Epithelial cell of esophagus (primary cell): ENCODE measurements at places on chromosomes 11 and 22.

DNA sequence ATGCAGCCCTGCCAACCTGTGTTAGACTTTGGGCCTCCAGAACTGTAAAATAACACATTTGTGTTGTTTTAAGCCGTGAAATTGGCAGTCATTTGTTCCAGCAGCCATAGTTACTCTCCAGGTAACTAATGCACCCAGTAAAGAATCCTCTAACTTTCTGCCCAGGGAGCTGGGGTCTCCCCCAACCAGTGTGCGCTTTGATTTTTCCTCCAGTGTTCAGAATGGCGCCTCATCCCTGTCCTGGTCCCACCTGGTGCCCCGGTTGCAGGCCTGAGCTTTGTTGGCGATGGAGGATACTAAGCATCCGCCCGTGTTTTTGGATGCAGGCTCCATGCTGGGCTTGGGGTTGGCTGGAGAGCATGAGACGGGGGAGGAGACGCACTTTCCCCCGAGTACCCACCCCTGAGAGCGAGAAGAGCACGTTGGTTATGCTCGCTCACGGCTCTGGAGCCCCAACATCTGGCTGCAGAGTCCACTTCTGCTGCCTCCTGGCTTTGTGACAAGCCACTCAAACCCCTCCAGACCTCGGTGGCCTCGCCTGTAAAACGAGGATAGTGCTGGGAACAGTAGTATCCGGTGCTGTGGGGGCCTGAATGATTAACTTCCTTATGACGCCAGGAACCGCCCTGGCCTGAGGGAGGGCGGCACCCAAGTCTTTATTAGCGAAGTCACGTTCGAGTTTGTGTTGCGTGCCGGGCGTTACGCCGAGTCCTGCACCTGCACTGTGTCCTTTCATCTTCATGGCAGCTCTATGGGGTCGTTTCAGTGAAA, 25.8 kb downstream of the MRGPRD start:
- peak; percentile 16 for DNase-seq

DNA sequence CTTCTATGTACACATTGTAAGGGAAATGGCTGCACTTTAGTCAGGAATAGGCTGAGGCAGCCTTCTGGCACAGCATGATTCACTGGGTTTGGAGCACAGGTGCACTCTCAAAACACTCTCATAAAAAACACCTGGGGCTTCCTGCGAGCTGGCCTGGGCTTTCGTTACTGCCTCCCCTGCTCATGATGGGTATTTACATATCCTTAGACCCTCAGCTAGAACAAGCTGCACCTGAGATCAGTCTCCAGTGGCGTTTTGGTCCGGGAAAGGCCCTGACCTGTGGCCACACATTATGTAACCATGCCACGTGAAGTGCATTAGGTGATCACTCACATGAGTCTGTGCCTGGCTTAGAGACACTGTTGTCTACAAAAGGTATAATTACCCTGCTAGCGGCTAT, 321.7 kb downstream of the TMEM135 start:
- no peak for DNase-seq

- DNase-seq = no peak
These were observed 691.6 kb downstream of the NTM start for GRCh38 chr11:132062031-132062430.

GRCh38 chr22:41825376-41825775, 7.5 kb upstream of the SREBF2 start:
- DNase-seq = no peak

- no peak for DNase-seq
These were observed 8.2 kb downstream of the UBASH3B start for GRCh38 chr11:122663764-122664163.

- DNase-seq = no peak
These were observed 393.7 kb downstream of the LARGE1 start for GRCh38 chr22:33526434-33527107.

- no peak for DNase-seq
These were observed 38.5 kb downstream of the GAB2 start for GRCh38 chr11:78379039-78379670.

- DNase-seq = no peak
These were observed 654.6 kb upstream of the API5 start for GRCh38 chr11:42657169-42657568.

DNA sequence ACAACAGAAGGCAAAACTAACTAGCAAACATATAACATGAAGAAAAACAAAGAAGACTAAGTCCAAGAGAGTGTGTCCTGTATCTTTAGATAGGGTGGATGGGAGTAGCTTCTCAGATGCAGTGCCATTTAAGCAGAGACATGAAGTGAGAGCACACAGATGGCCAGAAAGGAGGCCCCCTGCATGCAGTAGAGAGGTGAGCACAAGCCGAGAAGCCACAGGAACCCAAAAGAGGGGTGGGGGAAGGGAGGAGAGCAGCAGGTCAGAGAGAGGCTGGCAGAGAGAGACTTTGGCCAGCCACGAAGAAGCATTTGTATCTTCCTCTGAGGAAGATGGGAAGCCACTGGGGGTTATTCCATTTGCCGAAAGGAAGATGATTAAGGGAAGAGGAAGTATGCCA, 86.7 kb downstream of the NTM start:
- DNase-seq = no peak

DNA sequence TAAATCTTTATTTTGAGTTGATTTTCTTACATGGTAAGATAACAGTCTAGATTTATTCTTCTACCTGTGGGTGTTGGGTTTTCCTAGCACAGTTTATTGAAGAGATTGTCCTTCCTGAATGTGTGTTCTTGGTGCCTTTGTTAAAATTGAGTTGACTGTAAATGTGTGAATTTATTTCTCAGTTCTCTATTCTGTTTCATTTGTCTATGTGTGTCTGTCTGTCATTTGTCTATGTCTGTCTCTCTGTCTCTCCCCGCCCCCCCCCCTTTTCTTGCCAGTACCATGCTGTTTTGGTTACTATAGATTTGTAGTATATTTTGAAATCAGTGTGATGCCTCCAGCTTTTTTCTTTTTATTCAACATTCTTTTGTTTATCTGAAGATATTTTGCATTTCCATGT, 114.7 kb upstream of the SERPIND1 start:
- no peak for DNase-seq

DNA sequence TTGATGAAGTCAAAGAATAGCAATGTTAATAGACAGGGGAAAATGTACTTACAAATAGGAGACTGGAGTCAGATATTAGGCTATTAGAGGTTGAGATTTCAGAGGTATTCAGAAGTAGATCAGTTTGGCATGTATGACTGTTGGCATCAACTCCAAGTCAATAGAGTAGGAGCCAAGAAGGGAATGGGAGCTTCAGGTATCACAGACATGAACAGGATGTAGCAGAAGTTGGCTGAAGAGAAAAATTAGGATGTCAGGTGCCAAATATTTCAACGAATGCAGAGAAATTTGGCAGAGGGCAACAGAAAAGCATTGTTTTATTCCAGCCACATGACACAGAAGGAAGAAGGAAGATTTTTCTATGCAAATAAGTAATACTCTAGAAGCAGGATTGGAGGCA, 69.7 kb downstream of the GLYATL1 start:
- no peak for DNase-seq

- DNase-seq = peak; percentile 2
These were observed 638.5 kb downstream of the NELL1 start for GRCh38 chr11:21307874-21308273.

DNA sequence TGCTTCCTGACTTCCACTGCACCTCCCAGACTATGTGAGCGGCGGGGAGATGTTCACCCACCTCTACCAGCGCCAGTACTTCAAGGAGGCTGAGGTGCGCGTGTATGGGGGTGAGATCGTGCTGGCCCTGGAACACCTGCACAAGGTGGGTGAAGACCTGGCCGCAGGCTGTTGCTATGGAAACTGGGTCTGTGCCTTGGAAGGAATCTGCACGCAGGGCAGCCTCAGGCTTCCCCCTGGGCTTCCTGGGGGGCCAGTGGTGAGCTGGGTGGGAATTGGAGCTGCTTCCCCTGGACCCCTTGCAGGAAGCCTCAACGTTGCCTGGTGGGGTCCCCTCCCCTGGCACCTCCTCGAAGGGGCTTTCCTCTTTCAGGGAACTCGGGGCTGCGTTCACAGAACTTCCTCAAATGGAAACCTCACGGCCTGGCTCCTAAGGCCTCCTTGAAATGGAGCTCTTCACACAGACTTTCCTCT, 1.5 kb downstream of the RPS6KA4 start:
- DNase-seq = no peak

DNA sequence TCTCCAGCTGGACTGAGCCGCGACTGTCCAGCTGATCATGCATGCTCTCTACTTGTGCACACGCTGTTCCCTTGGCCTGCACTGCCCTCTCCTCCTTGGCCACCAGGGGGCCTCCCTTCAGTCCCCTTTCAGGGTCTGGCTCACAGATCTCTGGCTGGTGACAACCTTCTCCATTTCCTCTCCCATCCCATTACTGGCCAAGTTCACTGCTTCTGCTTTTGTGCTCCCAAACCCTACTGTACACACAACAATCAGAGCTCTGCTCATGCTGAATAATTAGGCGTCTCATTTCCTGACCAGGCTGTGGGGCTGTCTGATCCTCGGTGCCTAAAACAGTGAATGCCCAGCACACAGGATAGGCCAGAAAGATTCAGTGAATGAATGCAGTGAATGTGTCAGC, 224.0 kb upstream of the NARS2 start:
- DNase-seq = peak; percentile 52

DNA sequence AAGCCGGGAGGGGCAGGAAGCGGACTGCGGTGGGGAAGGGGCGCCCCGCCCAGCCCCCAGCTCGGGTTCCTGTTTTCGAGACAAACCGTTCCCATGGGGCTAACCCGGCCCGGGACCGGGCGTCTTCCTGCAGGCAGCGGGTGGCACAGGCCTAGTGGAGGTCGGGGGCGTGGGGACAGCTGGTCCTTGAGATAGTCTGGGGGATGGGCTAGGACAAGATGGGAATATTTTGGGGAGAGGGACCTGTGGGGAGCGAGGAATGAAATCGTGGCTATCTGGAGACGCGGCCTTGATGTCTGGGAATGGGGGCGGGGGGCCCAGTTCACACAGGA, 1.2 kb upstream of the RASGRP2 start:
- no peak for DNase-seq

GRCh38 chr22:27576815-27577573, 224.6 kb downstream of the MN1 start:
- DNase-seq = peak; percentile 51

DNA sequence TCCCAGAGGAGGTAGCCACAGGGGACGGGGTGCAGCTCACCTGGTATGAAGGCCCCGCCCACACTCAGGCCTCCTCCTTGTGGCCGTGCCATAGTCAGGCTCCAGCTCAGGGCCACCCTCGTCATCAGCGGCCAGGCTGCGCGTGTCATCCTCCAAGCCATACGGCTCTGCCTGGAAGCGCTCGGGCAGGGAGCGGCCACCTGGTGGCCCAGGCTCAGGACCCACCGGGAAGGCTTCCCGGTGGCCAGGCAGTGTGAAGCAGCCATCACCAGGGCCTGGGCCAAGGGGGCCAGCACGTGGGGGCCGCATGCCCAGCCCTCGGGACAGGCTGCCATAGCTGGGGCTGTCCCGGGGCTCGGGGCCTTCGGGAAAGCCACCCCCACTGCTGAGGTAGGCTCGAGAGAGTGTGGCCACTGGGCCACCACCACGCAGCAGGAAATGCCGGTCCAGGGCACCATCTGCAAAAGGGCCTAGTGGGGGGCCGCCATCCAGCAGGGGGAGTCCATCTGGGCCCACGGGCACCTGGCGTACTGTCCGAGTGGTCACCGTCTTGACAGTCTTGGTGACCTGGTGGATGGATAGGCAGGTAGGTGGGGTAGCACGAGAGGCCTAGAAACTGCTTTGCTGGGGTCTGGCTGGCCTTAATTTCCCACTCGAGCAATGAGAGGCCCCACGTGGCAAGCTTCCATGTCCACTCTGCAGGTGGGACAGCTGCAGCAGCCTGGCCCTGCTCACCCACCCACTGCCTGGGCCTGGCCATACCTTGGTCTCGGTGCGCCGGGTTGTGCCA, 35.3 kb downstream of the ARVCF start:
- DNase-seq = no peak

DNA sequence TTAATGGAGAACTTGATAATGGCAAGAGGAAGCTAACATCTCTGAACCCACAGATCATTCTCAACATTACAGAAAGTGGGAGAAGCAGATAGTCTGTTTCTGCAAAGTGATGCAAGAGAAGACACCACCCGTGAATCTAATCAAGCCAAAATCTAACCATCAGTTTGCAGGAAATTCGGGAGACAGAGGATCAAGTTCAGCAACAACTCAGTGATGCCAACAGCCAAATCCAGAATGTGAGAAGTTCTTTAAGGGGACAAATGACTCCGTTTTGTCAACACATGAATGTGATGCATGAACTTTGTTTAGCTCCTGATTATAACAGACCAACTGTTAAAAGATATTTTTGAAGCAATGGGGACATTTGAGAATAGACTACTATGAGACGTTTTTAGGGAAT, 95.2 kb upstream of the LDLRAD3 start:
- no peak for DNase-seq
